Left ventricle myocardium superior (tissue), 1 donor: ENCODE measurements at places on chromosomes 4 and X. TPM values are rescaled to one million over a fixed set of nuclear protein-coding genes. Genes with fewer than 3 reads are reported as not detected.

- no peak for DNase-seq
These were observed 19.7 kb downstream of the CYSLTR1 start for GRCh38 chrX:78307665-78308064.

GRCh38 chrX:13791145-13791544 lies 25.7 kb downstream of the GPM6B start:
- DNase-seq, result no peak

DNA sequence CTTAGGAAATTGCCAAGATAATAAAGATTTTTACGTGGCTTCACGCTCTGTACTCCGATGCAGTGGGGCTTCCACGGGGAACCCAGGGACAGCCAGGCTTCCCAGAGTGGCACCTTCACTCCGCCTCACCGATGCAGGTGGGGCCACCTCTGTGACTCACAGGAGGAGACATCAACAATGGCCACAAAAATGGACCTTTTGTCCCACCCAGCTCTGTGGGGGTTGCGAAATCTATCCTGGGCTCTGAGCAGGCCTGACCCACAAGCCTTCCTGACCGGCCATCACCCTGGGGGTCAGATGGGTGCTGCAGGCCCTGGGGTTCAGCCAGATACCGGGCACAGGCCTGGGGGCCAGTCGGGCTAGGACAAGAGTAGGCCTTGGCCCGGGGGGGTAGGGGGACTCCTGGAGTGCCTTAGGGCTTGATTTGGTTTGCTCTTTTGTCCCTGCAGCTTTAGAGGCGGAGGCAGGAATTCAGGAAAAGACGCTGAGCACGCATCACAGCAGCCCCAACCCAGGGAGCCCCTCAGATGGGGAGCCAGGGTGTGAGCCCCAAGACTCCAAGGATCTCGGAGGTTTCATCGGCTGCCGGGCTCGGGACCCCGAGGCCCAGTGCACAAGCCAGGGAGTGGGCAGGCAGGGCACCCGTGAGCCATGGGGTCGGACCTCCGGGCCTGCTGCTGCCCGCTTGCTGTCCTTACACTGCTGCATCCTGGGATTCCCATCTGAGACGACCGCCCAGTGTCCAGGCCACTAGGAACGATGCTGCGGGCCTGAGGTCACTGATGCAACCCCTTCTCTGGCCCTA lies 136.5 kb upstream of the NKX1-1 start:
- DNase-seq, result peak; percentile 15

KLHL34 gene
- total RNA-seq, result 3.6 TPM

DNA sequence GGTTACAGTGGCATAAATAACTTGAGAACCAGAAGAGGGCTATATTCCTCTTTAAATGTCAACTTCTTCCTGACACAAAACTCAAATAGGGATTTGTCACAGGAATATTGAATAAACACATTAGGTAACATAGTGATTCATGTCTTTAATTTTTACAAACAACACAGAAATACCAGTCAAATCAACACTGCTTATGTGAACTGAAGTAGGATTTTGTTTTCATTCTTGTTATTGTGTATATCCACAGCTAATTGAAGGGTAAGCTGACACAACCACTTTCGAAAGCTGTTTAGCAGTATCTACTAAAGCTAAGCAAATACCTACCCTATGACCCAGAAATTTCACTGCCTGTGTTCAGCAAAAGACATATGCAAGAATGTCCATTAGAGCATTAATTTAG lies 120.4 kb upstream of the EOLA2 start:
- no peak for DNase-seq
